ENCODE measurements at places on chromosomes 5 and 9. TPM values are rescaled to one million over a fixed set of nuclear protein-coding genes. Genes with fewer than 3 reads are reported as not detected.

DNA sequence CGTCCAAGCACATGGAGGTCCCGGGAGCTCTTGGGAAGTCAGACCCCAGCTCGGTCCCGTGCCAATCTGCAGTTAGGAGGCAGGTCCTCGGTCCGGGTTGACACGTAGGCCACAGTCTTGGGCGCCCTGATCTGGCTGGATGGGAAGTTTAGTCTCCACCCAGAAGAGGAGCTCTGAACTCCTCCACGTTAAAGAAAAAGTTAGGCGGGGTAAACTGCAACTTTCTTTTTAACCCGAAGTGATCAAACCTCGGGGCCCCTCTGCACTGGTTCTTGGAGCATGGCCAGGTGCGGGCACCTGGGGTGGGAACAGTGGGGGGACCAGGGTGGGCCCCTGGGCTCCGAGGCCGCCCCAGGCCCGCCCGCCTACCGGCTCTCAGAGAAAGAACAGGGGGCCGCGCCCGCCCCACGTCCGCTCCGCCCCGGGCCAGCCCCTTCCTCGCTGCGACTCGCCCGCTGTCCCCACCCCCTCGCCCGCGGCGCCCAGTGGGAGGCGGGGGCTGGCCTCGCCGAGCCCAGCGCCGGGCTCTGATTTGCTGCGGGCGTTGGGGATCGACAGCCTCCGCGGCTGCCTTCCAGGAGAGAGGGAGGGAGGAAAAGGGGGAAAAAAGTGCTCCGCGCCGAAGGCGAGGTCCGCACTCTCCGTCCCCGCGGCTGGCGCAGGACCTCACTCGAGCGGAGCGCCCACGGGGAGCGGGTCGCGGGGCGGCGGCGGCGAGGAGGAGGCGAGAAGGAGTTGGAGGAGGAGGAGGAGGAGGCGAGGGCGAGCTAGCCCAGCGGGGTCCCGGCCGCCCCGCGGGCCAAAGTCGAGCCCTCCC is at the start of gene COL5A1:
COL5A1 (plus strand) TSS at position 631 of the 817 bp plus-strand sequence. CDS start 385 bp downstream, outside the sequence.
- H3K27ac ChIP-seq: peak within 1 kb of the TSS; percentile 25
- H3K27me3 ChIP-seq: no peaks in the 10 kb centered on the region
- H3K4me3 ChIP-seq: peak within 1 kb of the TSS; percentile 64
- no peaks in the 10 kb centered on the region for H3K4me1 ChIP-seq
- peak; percentile 91 for DNase-seq

RNF183 gene
- not detected for total RNA-seq

- no peak overlapping the region for H3K4me3 ChIP-seq
- H3K4me1 ChIP-seq: no peaks in the 10 kb centered on the region
- DNase-seq: no peak
- H3K36me3 ChIP-seq: no peaks in the 10 kb centered on the region
- H3K27ac ChIP-seq: no peak overlapping the region
Measured at GRCh38 chr9:120593955-120594277, 13.9 kb upstream of the CDK5RAP2 start.

TEK gene
- total RNA-seq: 10.6 TPM

GRCh38 chr9:127283917-127284497 is 19.4 kb downstream of the GARNL3 start:
- H3K4me3 ChIP-seq: no peak overlapping the region
- peak; percentile 59 for DNase-seq
- H3K27ac ChIP-seq: no peak overlapping the region
- no peaks in the 10 kb centered on the region for H3K27me3 ChIP-seq
- H3K4me1 ChIP-seq: no peaks in the 10 kb centered on the region

LOX gene
- total RNA-seq: 4.9 TPM

DNA sequence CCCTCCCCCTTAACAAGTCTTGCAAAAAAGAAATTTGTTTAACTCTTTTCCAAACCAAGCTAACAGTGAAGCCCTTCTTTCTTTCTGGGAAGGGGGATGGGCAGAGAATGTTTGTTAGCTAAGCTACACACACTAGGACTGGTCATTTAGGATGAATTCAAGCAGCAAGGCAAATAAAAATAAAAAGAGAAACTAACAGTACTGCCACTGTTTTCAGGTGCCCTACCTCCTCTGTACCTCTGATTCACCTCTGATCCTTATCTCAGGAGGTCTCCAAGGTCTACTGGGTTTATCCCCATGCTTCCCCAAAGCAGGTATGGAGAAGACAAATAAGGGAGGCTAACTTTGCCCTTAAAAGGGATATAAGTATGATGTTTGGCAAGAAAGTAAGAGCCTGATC is 52.9 kb downstream of the ELL2 start:
- H3K27me3 ChIP-seq: no peaks in the 10 kb centered on the region
- no peak overlapping the region for H3K4me3 ChIP-seq
- H3K36me3 ChIP-seq: peaks cover 3% of the 10 kb centered on the region
- H3K27ac ChIP-seq: no peak overlapping the region

GKAP1 gene
- 46.7 TPM for total RNA-seq

DNA sequence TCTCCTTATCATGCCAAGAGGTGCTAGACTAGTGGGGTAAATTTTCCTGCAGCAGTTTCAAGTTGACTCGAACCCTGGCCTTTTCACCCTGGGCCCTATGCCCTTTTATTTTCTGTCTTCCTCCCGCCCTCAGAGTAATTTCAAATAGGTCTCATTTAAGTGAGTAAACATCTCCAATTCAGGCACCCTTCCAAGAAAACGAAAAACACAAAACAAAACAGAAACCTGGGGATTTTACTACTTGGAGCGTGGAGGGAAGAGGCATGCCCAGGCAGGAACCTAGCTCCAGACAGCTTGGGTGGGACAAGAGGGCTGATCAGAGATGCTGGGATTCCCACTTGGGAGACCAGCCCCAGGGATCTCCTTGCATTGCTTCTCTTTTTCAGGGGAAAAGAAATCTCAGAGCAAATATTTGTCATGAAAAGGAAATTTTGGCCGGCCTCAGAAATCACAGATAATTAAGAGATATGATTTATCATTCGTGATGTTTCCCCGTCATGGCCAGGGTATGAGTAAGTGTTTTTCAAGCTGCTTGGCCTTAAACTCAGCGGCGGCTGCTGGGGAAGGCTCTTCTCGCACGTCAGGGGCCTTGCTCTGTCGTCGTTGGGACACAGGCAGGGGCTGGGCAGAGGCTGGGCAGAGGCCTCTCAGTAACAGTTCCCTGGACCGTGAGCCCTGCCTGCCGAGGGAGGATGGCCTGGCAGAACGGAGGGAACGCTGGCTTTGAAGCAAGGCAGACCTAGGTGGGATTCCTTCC is 248.6 kb upstream of the KLF4 start:
- no peaks in the 10 kb centered on the region for H3K36me3 ChIP-seq
- H3K27ac ChIP-seq: peak overlapping the region; percentile 63
- H3K4me3 ChIP-seq: no peak overlapping the region

CLIC3 gene
- not detected for total RNA-seq

DNA sequence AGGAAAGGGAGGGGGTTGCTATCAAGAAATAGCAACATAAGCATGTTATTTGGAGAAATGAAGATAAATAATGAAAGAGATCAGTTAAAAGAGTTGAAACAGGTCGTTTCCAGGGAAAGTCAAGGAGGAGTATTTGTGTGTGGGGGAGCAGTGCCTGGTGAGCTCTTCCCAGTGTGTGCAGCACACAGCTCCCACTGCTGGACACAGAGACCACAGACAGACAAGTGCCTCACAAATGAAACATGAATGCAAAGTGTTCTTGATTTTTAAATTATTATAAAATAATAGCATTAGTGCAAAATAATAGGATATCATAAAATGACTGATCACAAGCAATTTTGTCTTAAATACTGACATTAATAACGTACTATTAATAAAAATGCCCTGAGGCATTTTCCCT is 40.8 kb downstream of the LIFR start:
- no peak overlapping the region for H3K4me3 ChIP-seq
- no peak for DNase-seq
- H3K27ac ChIP-seq: no peak overlapping the region
- H3K4me1 ChIP-seq: no peaks in the 10 kb centered on the region
- H3K36me3 ChIP-seq: peaks cover 4% of the 10 kb centered on the region

DNA sequence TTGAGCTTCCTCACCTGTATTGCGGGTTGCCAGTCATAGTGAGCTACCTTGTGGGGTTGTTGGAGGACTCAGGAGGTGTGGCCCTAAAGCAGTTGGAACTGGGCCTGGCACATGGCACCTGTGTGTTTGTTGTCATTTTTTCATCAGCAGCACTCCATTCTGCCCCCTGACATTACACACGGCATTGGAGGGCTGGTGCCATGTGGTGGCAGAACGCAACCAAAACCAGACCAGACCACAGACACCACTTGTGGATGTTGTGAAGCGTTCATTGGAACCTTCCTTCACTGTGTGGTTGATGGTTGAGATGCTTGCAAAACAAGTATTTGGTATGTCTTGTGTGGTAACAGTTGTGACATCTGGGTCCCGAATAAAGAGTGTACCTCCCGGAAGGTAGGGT is 113.2 kb upstream of the ERCC6L2 start:
- no peak overlapping the region for H3K27ac ChIP-seq
- H3K4me1 ChIP-seq: no peaks in the 10 kb centered on the region
- no peak overlapping the region for H3K4me3 ChIP-seq
- no peaks in the 10 kb centered on the region for H3K27me3 ChIP-seq
- no peak for DNase-seq

GRCh38 chr5:123037104-123037418 is 536 bp upstream of the PPIC start:
- DNase-seq: no peak
- H3K27me3 ChIP-seq: no peaks in the 10 kb centered on the region
- peak overlapping the region; percentile 90 for H3K27ac ChIP-seq
- no peaks in the 10 kb centered on the region for H3K36me3 ChIP-seq
- H3K4me3 ChIP-seq: peak overlapping the region; percentile 91
- peaks cover 6% of the 10 kb centered on the region for H3K4me1 ChIP-seq

BARHL1 gene
- not detected for total RNA-seq

DNA sequence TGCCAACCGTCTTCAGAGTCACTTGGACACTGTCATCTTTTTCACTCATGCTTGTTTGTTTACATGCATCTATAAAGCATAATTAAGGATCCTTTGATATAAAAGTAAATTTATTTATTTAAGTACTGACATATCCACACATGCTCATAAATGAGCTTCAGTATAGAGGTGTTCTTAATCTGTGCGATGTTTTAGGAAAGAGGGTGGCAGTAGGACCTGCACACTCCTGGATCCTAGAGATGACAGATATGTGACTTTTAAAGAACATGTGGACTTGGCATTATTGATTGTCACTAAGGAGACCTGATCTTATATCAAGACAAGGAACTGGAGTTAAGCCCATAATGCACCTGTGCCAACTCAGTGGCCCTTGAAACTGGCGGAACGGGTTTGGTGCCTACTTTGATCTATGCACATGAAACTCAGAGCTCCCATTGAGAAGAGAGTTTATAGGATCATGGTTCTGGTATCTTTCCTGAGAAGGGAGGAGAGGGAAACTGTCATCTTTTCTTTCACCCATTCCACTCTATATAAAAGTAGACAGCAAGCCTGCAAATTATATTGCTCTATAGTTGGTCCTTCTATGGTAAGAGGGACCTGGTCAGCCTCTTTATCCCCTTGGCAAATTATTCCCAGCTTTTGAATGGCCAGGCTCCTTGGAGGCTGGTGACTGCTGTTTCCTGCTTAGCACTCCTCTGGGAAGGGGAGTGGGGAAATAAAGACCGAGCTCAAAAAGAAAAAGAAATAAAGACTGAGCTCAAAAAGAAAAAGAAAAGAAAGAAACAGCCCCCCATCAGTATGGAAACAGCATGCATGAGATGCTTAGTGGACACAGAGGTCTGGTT is 57.8 kb upstream of the LIFR start:
- H3K4me3 ChIP-seq: no peak overlapping the region
- H3K27ac ChIP-seq: no peak overlapping the region
- H3K36me3 ChIP-seq: no peaks in the 10 kb centered on the region
- H3K27me3 ChIP-seq: no peaks in the 10 kb centered on the region

GRCh38 chr5:16933337-16933736 is 2.8 kb downstream of the MYO10 start:
- no peak overlapping the region for H3K27ac ChIP-seq
- no peaks in the 10 kb centered on the region for H3K36me3 ChIP-seq
- peaks cover 24% of the 10 kb centered on the region for H3K27me3 ChIP-seq

DNA sequence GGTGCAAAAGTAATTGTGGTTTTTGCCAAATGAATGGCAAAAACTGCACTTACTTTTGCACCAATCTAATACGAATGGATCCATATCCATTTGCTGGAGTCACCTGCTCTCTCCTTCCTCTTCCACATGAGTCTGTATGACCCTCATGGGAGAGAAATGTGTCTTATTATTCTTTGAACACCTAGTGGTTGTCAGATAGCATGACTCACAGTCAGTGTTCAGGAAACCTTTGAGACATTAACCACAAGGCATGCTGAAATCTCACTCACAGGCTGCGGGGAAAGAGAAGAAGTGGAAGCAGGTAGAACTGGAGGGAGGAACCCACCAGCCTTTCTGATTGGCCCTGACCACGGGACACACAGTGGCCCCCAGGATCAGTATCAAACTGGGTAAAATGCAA is 222.8 kb upstream of the KLF4 start:
- H3K4me1 ChIP-seq: peaks cover 4% of the 10 kb centered on the region
- no peak overlapping the region for H3K27ac ChIP-seq
- DNase-seq: no peak
- H3K36me3 ChIP-seq: no peaks in the 10 kb centered on the region
- H3K4me3 ChIP-seq: no peak overlapping the region

All from psoas muscle (tissue), 8 donors.